Activated naive CD8-positive, alpha-beta T cell treated with anti-CD3 and anti-CD28 coated beads, Interleukin-2, amount 10 ng/mL, durations not matched to agents 7 days and 5 days (primary cell): ENCODE measurements at places on chromosomes 6 and 20. TPM values are rescaled to one million over a fixed set of nuclear protein-coding genes. Genes with fewer than 3 reads are reported as not detected.

DNA sequence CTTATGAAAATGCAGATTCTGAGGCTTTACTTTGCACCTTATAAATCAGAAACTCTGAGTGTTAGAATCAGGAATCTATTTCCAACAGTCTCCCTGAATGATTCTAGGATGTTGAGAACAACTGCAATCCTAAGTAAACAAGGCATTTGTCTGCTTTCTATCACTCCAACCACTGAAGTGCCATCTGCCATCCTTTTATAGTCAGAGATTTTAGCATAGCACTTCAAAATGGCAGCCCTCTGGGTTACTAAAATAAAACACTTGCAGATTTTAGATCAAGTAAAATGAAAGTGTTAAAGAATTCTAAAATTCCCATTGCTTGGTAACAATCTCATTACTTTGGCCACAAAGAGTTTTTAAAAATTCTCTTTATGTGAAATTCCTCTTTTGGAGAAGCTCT is 258.9 kb downstream of the CD109 start:
- no peak for DNase-seq

DNA sequence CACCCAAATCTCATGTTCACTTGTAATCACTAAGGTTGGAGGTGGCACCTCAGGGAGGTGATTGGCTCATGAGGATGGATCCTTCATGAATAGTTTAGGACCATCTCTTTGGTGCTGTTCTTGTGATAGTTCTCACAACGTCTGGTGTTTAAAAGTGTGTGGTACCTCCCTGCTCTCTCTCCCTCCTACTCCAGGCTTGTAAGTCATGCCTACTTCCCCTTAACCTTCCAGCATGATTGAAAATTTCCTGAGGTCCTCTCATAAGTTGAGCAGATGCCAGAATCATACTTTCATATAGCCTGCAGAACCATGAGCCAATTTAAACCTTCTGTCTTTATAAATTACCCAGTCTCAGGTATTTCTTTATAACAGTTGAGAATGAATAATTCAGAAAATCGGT is 16.6 kb downstream of the HLA-A start:
- DNase-seq, result no peak

Gene CALHM6
- 26.7 TPM for total RNA-seq

DNA sequence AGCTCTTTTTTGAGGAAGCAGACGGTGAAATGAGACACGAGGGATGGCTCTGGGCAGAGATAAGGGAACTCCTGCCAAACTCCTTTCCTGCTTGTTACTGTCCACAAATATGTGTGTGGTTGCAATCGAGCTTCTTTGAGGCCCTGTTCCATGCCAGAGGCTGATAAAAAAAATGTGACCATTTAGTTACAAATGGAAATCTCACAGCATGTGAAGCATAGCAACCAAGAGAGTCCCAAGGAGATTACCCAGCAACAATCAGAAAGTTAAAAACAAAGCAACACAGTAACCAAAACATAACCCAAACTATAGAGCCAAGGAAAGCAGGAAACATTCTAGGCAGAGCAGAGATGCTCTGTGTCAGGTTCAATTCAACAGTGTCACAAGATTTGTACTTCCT is 35.4 kb upstream of the HMGN3 start:
- DNase-seq, result no peak
